ENCODE measurements at places on chromosomes 11 and 22. TPM values are rescaled to one million over a fixed set of nuclear protein-coding genes. Genes with fewer than 3 reads are reported as not detected.

NCR3LG1 gene
- 0.75 TPM for total RNA-seq

DNA sequence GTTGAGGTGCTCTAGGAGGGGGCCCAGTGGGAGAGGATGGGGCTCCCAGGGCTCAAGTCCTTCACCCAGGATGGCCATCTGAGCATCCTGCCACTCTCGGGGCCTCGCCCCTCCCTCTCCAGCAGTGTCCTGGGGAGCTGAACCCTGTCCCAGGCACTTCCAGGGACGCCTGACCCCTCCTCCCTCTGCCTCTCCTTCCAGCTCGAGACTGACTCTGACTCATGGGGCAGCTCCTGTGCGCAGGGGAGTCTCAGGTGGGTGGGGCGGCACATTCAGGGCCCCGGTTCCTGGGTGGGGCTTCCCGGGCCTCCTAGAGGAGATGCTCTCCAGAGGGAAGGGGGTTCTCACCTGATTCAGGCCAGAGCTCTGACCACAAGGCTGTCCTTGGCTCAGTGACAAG is 77.1 kb upstream of the IGLL5 start:
- H3K27ac ChIP-seq, result no peak overlapping the region
- DNase-seq, result no peak
- H3K36me3 ChIP-seq, result no peaks in the 10 kb centered on the region
- H3K4me3 ChIP-seq, result no peak overlapping the region
- no peaks in the 10 kb centered on the region for H3K27me3 ChIP-seq
- H3K4me1 ChIP-seq, result no peaks in the 10 kb centered on the region

DNA sequence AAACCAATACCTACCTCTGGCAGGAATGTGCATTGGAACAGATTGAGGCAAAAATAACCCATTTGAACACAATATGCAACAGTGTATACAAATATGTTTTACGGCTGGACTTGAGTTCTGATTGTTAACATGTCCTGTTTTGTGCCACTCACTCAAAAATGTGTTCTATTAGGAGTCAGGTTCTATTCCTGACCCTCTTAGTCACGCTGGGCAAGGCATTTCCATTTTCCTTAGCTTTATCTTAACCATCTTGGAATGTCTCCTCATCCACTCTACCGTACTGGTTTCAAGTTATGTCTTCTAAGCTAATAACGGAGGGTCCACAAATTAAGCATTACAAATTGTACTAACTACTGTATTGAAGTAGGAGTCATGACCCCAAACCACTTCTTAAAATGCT is 78.6 kb downstream of the MAML2 start:
- no peaks in the 10 kb centered on the region for H3K36me3 ChIP-seq
- no peak overlapping the region for H3K27ac ChIP-seq
- no peak overlapping the region for H3K4me3 ChIP-seq
- no peak for DNase-seq

- no peaks in the 10 kb centered on the region for H3K4me1 ChIP-seq
- H3K27ac ChIP-seq, result no peak overlapping the region
- no peak for DNase-seq
- no peaks in the 10 kb centered on the region for H3K36me3 ChIP-seq
- H3K4me3 ChIP-seq, result no peak overlapping the region
- H3K27me3 ChIP-seq, result no peaks in the 10 kb centered on the region
Measured at GRCh38 chr11:11035331-11035730, 177.5 kb upstream of the ZBED5 start.

GRCh38 chr11:42576318-42576717 is 735.5 kb upstream of the API5 start:
- H3K27me3 ChIP-seq, result no peaks in the 10 kb centered on the region
- no peak overlapping the region for H3K27ac ChIP-seq
- H3K4me3 ChIP-seq, result no peak overlapping the region
- H3K36me3 ChIP-seq, result no peaks in the 10 kb centered on the region
- no peaks in the 10 kb centered on the region for H3K4me1 ChIP-seq

GRCh38 chr22:27240298-27241075 is 561.1 kb downstream of the MN1 start:
- H3K27me3 ChIP-seq, result no peaks in the 10 kb centered on the region
- no peaks in the 10 kb centered on the region for H3K4me1 ChIP-seq
- no peak overlapping the region for H3K4me3 ChIP-seq
- no peaks in the 10 kb centered on the region for H3K36me3 ChIP-seq
- DNase-seq, result no peak
- no peak overlapping the region for H3K27ac ChIP-seq

MMP10 gene
- not detected for total RNA-seq

SLC5A1 gene
- 6.4 TPM for total RNA-seq

DNA sequence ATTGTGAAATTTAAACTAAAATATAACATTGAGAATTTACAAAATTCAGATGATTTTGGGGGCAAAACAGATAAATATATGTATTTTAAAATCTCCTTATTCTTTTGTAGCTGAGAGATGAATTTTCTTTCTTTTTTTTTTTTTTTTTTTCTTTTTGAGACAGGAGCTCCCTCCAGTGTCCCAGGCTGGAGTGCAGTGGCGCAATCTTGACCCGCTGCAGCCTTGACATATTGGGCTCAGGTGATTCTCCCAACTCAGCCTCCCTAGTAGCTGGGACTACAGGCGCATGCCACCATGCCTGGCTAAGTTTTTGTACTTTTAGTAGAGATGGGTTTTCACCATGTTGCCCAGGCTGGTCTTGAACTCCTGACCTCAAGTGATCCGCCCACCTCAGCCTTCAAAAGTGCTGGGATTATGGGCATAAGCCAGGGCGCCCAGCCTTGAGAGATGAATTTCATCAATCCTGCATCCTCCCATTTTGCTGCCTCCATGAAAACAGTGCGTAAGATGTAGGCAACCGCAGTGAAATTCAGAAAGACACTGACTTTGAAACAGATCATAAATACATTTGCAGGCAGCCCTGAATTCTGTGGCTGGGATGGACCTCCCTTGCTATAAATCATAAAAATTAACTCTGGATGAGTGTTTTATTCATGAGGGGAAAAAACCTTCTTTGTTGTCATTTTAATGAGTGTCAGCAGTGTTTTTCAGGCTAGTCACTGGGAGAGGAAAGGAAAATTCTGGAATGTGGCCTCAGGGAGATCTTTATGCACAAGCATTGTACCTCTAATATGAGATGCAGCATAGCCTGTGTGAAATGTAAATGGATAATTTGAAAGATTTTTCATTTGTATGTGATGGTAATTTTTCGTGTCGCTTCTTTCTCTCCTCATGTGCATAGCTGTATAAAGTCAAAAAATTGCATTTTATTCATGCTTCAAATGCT is 14.4 kb downstream of the ELMOD1 start:
- no peak overlapping the region for H3K4me3 ChIP-seq
- H3K27me3 ChIP-seq, result no peaks in the 10 kb centered on the region
- no peak for DNase-seq
- H3K27ac ChIP-seq, result no peak overlapping the region
- H3K36me3 ChIP-seq, result no peaks in the 10 kb centered on the region

DNA sequence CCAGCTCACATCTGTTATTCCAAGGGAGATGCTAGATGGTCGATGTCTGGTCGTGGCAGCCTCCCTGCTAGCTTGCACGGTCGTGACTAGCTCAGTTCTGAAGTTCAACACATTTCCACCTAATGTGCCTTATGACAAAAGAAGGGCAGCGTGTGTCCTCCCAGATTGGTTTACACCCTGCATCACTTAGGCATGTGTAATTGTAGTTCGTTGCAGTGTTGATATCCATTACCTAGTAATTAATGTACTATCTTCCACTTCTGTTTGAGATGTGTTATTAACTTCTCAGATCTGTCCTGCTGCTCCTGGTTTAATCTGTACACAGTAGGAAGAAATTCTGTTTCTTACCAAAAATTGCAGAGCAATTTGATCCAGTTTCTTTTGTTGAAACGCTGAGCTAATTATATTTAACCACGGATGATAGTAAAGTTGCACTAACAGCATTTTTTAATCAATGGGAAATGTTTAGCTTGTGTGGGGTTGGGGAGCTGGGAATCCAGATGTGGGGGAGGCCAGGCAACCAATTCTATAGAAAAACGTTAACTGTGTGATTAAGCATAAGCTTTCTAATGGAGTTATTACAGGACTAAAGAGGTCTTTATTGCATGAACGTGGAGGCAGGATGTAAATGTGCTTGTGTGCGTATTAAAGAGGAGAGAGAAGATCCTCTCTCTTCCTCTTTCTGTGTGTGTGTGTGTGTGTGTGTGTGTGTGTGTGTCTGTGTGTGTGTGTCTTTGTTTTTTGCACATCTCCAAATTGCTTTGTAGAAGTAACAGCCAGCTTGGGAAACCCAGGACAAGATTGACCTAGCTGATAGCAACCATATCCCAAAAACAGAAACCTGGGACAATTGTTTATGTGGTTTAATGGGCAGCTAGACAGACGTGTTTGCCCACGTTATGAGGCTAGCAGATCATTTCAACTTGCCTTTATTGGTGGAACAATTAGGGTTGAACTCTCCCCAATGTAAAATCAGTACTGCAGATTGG is 145.7 kb upstream of the TTC12 start:
- H3K4me1 ChIP-seq, result no peaks in the 10 kb centered on the region
- DNase-seq, result no peak
- no peaks in the 10 kb centered on the region for H3K27me3 ChIP-seq
- no peak overlapping the region for H3K27ac ChIP-seq

DNA sequence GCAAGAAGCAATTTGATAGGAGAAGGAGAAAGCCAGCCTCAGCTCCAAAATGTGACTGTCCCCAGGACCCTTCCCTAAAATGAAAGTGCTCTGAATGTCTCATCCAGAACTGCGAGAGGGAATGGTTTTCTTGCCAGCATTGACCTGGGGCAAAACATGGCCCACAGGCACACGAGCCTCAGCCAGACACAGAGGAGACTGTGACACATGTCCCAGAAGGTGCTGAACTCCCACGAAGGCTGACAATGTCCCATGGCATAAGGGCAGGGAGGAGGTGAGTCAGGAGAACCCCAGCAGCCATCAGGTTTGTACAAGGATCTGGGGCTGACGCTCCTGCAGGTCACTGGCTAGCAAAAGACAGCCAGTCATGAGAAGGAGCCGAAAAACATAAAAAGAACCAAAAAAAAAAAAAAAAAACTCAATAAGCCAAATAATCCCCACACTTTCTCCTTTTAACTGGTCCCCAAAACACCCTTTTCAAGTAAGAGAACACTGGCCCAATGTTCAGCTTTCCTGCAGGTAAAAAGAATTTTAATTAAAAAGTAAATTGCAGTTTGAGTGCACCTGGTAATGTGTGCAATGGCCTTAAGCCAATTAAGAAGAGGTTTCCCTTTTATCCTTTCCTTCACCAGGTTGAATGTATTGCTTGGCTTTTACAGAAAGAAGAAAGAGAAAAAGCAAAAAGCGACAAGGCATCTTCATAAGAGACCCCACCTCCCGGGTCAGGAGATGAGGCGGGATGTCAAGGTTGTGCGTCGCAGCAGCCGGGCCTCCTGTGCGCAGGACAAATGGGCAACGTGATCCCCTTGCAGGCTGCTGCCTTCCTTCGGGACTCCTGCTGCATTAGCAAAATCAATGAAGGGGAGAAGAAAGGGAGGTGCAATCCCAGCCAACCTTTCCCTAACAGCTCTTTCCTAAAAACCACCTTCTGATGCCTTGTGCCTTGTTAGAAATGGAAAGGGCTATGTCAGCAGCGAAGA is 43.6 kb downstream of the GALNT18 start:
- peaks cover 31% of the 10 kb centered on the region for H3K4me1 ChIP-seq
- no peaks in the 10 kb centered on the region for H3K36me3 ChIP-seq
- H3K27me3 ChIP-seq, result no peaks in the 10 kb centered on the region
- peak; percentile 21 for DNase-seq
- H3K27ac ChIP-seq, result no peak overlapping the region

DNA sequence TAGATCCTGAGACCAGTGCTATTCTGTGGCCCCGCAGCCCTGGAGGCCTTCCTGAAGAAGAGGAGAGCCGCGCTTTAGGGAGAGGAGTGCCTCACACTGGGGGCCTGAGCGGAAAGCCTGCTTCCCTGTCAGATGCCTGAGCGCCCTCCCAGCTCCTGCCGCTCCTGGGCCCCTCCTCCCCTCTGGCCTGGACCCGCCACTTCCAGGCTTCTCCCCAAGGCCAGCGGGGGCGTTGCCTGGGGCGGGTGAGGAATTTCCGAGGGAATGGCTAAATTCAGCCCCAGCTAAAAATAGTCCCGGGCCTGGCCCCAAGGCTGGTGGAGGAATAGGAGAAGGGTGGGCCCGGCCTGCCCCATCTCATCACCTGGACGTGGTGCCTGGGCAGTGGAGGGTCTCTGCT is 15.4 kb downstream of the ARHGEF17 start:
- peak overlapping the region; percentile 39 for H3K27ac ChIP-seq
- no peaks in the 10 kb centered on the region for H3K36me3 ChIP-seq
- H3K27me3 ChIP-seq, result no peaks in the 10 kb centered on the region
- H3K4me3 ChIP-seq, result no peak overlapping the region
- DNase-seq, result no peak
- H3K4me1 ChIP-seq, result no peaks in the 10 kb centered on the region

BARX2 gene
- not detected for total RNA-seq

C11orf87 gene
- not detected for total RNA-seq

DNA sequence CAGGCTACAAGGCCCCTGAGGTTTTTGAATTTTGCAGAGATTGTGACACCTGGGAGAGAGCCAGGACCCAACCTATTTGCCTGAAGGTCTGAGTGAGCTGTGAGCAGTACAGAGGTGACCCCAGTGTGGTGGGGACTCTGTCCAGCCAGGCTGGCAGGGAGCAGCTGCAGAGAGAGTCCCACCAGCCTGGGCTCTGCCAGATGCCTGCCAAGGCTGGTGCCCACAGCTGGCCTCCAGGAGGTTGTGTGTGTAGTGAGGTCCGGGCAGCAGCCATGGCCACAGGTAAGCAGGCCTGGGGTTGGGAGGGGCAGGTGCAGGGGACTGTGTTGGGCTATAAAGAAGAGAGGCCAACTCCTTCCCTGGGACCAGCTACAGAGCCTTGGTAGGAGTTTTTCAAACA is 144.8 kb downstream of the CRYBB2 start:
- H3K4me3 ChIP-seq, result no peak overlapping the region
- DNase-seq, result no peak
- H3K27ac ChIP-seq, result no peak overlapping the region
- no peaks in the 10 kb centered on the region for H3K4me1 ChIP-seq
- H3K36me3 ChIP-seq, result peaks cover 8% of the 10 kb centered on the region

- DNase-seq, result no peak
- no peak overlapping the region for H3K4me3 ChIP-seq
- no peaks in the 10 kb centered on the region for H3K27me3 ChIP-seq
Measured at GRCh38 chr11:114080769-114081168, 21.3 kb downstream of the ZBTB16 start.

DNA sequence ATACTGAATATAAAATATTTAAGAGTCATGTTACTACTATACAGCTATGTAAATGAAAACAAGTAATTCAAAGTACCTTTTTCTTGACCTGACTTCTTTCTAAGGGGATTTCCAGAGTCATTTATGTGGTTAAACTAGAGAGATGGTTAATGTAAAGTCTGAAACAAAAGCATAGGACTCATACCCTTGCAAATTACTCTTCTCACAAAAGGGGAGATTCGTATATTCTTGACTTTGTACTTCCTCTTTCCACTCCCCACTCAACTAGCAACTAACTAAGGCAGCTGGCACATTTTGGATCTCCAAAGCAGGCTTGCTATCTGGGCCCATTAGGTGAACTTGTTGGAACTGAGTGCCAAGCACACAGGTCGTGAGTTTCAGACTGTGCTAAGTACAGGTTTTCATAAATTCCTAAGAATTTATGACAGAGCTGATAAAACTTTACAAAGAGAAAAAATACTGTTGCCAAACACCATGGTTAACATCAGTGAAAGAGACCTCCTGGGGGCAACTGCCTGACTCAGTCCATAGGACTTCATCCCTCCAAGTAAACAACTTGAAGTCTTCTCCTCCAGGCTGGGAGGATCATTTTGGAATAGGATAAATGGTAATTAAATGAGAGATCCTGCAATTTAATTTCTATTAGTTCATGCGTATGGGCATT is 77.0 kb upstream of the DDI1 start:
- no peak for DNase-seq
- no peaks in the 10 kb centered on the region for H3K36me3 ChIP-seq
- no peak overlapping the region for H3K27ac ChIP-seq
- H3K4me1 ChIP-seq, result no peaks in the 10 kb centered on the region
- no peaks in the 10 kb centered on the region for H3K27me3 ChIP-seq

MIF gene
- total RNA-seq, result 207 TPM

Data from liver (tissue), 10 donors.